ENCODE measurements at places on chromosomes 5 and 9.

- no peak for DNase-seq
These were observed 4.6 kb upstream of the RNU6ATAC start for GRCh38 chr9:134168757-134169550.

DNA sequence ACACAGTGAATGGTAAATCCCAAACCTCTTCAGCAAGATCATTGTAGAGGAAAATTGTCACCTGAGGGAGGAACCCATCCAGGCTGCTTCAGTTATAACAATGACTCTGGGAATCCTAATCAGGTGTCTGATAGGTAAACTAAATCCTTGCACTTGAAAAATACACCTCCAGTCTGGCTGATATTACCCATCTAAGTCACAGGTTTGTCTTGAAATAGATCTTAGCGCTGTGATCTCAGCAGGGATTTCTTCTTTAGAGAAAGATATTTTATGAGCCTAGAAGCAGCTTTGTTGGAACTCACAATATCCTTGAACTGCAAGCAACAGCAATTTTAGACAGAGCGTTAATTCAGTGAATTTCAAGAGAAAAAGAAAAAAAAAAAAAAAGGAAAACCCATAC lies 149.7 kb downstream of the SGCD start:
- DNase-seq, result no peak

DNA sequence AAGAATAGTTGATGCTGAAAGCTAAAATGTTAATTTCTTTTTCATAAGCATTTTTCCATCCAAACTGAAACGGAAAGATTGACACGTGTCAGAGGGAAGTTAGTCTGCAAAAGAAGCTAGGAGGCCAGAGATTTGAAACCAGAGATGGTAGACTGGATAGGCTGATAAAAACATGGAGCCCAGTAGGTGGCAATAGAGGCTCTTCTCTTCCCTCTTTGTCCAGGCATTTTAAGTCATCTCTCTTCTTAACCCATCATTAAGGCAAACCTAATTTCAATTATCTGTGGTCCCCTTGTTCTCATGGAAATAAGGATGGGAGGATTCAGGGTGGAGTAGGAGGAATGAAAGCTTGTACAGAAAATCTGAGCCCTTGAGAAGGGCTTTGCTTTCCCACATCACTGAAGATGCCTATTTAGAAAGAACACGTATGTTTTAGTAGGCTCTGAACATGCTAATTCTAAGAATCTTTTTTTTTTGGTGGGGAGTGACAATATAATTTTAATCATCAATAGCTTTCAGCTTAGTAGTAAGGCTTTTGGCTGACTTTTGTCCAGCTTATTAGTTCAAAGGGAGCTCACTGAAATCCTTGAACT lies 66.6 kb downstream of the ZNF474 start:
- peak; percentile 35 for DNase-seq

GRCh38 chr9:84374516-84374915 lies 34.0 kb upstream of the SLC28A3 start:
- no peak for DNase-seq

- DNase-seq, result no peak
These were observed 284.8 kb downstream of the CTNND2 start for GRCh38 chr5:11619339-11620024.

DNA sequence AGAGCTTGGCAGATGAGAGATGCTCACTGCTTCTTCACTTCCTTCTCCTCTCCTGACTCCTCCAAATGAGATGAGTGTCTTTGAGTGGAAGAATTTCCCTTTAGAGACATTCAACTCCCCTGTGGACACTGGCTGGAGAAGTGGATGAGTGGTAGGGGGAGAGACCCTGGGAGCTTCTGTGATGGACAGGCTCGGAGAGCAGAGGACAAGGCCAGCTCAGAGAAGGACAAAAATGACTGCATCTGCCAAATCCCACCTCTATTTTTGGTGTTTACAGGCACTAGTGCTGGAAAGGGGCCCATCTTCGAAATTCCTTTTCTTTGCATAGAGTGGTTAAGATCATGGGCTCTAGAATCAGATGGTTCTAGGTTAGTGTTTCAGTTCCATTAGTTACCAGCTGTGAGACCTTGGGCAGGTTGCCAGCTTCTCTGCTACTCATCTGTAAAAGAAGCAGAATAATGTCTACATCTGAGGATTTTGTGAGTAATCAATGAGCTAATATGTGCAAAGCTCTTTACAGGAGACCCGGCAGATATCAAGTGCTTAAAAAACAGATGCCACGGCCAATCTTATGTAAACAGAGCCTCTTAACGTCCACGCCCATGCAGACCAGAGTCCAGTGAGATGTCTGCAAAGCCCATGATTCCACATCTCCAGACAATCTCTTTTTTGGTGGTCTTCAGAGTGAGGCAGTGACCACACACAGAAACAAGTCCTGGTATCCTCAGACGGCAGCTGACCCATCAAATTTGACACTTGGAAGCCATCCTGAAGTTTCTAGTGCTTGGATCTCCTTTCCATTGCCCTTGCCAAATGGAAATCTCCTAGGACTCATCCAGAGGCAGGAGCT lies 13.6 kb upstream of the COL27A1 start:
- no peak for DNase-seq

DNA sequence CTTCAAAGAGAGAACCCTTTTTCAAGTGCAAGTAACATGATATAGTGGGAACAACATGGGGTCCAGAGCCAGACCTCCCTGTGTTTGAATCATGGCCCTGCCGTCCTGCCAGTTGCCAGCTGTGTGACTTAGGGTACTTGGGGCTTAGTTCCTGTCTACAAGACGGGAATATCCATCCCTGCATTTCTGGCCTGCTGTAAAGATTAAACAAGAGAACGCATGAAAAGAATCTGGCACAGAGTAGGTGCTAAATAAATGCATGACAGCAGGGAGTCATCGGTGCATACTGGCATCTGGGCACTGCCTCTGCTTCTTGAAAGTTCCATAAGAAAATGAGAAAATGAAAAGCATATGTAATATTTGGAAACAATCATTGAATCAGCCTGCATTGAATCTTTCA lies 77.8 kb upstream of the PRRC1 start:
- DNase-seq, result no peak

GRCh38 chr5:178699681-178700253 lies 30.7 kb downstream of the ZNF354A start:
- no peak for DNase-seq

GRCh38 chr9:68904454-68904853 lies 109.5 kb downstream of the PRKACG start:
- DNase-seq, result no peak

GRCh38 chr5:151082282-151082902 lies 1.6 kb upstream of the TNIP1 start:
- DNase-seq, result no peak

DNA sequence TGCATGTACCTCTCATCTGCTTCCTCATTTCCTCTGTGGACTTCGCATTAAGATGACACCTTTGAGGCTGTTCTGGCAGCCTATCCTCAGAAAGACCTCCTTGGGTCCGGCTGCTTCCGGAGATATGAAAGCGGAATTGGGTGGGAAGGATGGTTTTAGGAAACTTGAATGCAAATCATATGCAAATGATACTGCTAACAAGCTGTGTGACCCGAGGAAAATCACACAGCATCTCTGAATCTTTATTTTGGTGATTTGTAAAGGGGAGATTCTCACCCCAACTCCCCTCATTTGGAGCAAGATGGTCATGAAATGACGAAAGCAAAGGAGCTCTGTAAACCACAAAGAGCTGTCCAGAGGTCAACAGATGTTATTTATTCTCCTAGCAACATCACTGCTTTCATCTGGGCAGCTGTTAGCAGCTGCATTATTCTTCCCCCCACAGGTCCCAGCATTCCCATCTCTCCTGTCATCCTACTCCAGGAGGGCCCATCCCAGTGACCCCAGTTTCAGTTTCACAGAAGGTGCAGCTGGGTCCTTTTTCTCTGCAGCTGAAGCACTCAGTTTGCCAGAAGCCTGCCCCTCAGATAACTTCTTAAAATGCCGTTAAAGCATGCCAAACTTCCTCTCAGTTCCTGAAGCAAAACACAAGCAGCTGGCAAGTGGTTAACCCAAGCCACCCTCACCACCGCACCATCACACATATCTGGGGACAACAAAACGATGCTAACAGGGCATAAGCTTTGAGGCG lies 269.5 kb downstream of the SEC61B start:
- no peak for DNase-seq

DNA sequence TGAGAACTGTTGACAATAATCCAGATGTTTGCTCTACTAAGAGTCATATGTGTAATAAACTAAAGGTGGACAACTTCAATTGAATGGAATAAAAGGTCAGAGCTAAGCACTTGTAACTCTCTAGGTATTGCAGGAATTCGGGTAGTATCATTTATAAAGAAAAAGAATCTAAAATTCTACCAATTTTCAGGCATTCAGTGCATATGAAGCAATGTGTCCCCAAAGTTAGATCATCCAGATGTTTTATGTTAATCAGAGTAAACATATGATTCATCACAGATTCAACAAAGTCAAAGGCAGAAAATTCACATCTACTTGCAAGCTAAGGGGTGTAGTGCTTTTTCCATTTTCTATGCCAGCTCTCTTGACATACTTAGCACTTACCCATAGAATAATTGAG lies 477.1 kb downstream of the PDE4D start:
- no peak for DNase-seq

DNA sequence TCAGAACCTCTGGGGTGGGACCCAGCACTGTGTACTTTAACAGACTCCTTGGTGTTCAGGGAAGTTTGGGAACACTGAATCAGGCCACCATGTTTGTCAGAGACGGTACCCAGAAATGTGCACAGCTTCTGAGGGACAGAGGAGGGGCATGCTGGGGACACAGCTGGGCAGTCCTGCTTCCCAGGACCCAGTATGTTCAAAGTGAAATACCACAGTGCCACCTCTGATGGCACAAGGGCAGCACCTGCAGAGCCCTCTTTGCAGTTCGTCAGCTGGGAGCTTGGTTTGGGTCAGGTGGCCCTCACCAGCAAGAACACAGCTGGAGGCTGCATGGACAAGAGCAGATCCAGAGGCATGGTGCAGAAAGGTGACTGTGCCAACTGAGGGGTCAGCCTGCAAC lies 51.2 kb downstream of the NDST1 start:
- DNase-seq, result no peak

- no peak for DNase-seq
These were observed 53.3 kb downstream of the PRRC2B start for GRCh38 chr9:131447148-131447547.

GRCh38 chr5:89080467-89081116 lies 197.6 kb upstream of the MEF2C start:
- DNase-seq, result no peak

- no peak for DNase-seq
These were observed 68.1 kb downstream of the MEGF10 start for GRCh38 chr5:127358740-127359139.

DNA sequence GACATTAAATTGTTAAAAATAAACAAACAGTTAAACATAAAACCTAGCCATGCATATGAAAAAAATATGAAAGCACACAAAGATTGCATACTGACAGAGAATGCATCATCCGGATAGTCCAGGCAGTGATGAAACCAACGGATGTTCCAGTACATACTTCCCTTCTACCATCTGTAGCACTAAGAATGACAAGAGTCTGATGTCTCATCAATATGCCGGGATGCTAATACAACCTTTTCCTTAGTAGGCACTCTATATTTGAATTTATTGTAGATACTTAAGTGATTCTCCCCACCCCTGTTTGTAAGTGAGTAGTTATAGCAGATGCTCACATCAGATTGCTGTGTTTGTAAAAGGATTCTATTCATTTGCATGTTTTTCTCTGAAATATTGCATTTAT lies 571.2 kb upstream of the WWC1 start:
- DNase-seq, result no peak

GRCh38 chr9:27528076-27528885 lies 1.3 kb downstream of the MOB3B start:
- DNase-seq, result no peak

- no peak for DNase-seq
These were observed 27.7 kb downstream of the SKP1 start for GRCh38 chr5:134148986-134149539.

- no peak for DNase-seq
These were observed 218.9 kb downstream of the CACNA1B start for GRCh38 chr9:138096519-138096845.

GRCh38 chr9:105073147-105073546 lies 145.2 kb upstream of the ABCA1 start:
- DNase-seq, result no peak

DNA sequence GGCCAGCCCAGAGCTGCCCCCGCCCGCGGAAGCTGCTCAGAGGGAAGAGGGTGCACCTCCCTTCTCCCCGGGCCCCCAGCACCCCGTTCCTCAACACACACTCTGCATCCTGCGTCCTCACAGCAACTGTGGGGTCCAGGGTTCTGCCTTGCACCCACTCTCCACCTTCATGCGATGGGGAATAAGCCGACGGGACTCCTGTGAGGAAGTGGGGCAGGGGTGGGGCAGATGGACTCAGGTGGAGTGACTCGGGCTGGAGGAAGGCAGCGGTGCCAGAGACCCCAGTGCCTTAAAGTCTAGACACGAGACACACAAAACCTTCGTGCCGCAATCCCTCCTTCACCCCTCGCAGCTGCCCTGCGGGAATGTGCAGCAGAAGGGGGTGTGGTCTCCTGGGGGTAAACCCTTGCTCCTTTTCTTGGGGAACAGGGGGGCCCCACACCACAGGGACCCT lies 8.6 kb downstream of the BRD3 start:
- no peak for DNase-seq

- no peak for DNase-seq
These were observed 35.1 kb upstream of the ZFYVE16 start for GRCh38 chr5:80372780-80373179.

GRCh38 chr9:93899609-93900435 lies 55.3 kb downstream of the BARX1 start:
- no peak for DNase-seq

DNA sequence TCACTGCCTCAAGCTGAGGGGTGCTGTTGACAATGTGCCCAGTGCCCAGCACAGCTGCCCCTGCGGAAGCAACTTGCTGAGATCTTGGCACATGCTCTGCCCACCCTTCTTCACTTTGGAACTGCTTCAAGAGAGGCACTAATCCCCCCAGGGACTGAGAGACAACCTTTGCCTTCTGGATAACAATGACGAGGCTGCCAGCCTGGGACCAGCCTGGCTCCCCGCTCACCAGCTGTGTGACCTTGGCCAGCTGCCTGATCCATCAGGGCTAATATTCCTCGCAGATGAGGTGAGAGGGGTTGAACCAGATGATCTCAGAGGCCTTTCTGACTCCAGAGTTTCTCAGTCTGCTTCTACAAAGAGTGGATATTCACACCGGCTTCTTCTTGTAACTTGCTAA lies 81.0 kb downstream of the SHB start:
- no peak for DNase-seq

GRCh38 chr5:11075035-11075805 lies 314.2 kb upstream of the DAP start:
- no peak for DNase-seq

DNA sequence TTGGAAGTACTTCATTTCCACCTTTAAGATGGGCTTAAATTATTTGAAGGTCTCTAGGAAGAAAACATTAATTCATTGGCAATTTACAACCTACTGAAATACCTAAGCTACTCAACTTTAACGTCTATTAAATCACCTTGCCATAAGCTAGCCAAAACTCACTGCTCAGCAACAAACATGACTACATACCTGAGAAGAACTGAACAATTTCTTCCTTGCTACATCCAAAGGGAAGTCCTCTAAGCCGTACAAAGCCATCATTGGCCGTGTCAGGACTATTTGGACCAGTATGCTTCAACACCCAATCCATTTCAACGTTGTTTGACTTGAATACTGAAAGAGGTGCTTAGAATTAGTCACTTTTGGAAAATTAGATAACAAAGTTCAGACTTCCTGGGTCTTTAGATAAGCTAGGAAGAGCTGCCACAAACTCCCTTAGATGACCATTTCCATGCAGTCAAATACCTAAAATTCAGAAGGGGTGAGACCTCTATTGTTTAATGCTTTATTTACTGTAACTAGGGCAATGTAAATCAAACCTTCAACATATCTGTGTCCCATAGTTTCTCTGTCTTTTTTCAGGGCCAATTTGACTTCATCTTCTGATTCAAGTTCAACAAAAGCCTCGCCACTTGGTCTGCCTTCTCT lies 2.6 kb downstream of the HNRNPH1 start:
- no peak for DNase-seq
